Adrenal gland (tissue), 19 donors: ENCODE measurements at places on chromosomes 4 and X. TPM values are rescaled to one million over a fixed set of nuclear protein-coding genes. Genes with fewer than 3 reads are reported as not detected.

- no peaks in the 10 kb centered on the region for H3K27me3 ChIP-seq
- no peaks in the 10 kb centered on the region for H3K4me1 ChIP-seq
- no peak overlapping the region for H3K4me3 ChIP-seq
- no peaks in the 10 kb centered on the region for H3K36me3 ChIP-seq
Measured at GRCh38 chr4:75916091-75916661, 13.9 kb upstream of the PPEF2 start.

DNA sequence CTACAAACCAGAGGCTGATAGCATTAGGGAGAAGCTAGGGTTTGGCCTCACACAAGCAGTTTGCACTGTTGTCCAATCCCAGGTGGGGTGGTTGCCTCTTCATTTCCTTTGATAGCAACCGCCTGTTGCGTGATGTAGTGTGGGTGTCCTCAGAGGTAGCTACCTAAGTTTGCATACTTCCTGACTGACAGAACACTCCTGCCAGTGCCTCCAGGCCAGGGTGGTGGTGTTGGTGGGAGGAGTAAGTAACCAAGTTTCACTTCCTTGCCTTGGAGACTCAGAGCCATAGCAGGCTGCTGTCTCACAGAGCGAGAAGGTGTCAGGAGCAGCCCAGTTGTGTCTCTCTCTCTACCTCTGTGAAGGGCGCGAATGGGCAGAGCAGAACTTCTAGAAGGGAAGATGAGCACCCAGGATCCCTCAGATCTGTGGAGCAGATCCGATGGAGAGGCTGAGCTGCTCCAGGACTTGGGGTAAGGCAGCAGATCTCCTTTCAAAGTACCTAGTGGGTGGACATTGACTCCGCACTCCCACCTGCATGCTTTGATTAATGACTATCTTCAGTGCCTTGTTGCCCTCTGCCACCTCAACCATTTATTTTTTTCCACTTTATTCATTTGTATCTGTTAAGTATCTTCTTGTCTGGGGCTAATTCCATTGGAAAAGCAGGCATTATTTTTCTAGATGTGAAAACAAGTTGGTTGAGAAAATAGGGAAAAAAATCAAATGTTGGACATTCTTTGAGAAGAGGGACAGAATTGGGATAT lies at the start of gene DAPP1:
TSS of gene DAPP1 (plus strand) at position 283 of the 764 bp plus-strand sequence. CDS start at position 370, 87 bp downstream.
- H3K27ac ChIP-seq, result no peak within 1 kb of the TSS
- H3K4me1 ChIP-seq, result no peaks in the 10 kb centered on the region
- no peaks in the 10 kb centered on the region for H3K36me3 ChIP-seq
- H3K27me3 ChIP-seq, result no peaks in the 10 kb centered on the region
- peak within 1 kb of the TSS; percentile 45 for H3K4me3 ChIP-seq

- no peaks in the 10 kb centered on the region for H3K27me3 ChIP-seq
- no peaks in the 10 kb centered on the region for H3K4me1 ChIP-seq
- H3K4me3 ChIP-seq, result no peak overlapping the region
- H3K27ac ChIP-seq, result no peak overlapping the region
- no peak for DNase-seq
Measured at GRCh38 chr4:10171055-10171454, 54.5 kb upstream of the WDR1 start.

Gene PNMA6F
- 0.46 TPM for total RNA-seq

Gene FAM53A
- 5.5 TPM for total RNA-seq

- DNase-seq, result no peak
- no peak overlapping the region for H3K27ac ChIP-seq
- no peaks in the 10 kb centered on the region for H3K27me3 ChIP-seq
- H3K4me1 ChIP-seq, result no peaks in the 10 kb centered on the region
- no peaks in the 10 kb centered on the region for H3K36me3 ChIP-seq
- no peak overlapping the region for H3K4me3 ChIP-seq
Measured at GRCh38 chr4:68954126-68954525, 2.5 kb upstream of the UGT2A3 start.

DNA sequence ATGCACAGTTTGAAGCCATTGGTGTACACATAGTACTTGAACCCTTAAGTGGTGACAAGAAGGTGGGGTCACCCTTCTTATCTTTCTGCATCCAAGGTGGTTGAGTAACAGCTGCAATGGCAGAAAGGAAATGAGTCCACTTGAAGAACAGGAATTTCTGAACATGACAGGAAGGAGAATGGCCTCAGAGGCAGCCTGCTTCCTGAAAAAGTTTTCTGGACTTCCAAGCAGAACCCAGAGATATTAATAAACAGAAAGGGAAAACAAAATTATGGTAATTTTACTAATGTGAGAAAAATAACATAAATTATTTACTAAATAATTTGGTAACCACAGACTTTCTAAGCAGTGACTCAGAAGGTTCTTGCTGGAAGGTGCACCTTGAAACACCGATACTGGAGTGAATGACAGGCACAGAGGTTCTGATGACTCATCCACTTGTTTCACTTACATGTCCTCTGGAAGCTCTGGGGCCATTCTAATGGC lies 119.9 kb upstream of the HS3ST1 start:
- DNase-seq, result no peak
- H3K36me3 ChIP-seq, result no peaks in the 10 kb centered on the region
- H3K4me1 ChIP-seq, result peaks cover 4% of the 10 kb centered on the region
- H3K27ac ChIP-seq, result no peak overlapping the region

GRCh38 chrX:12975670-12975965 lies 708 bp downstream of the TMSB4X start:
- H3K4me1 ChIP-seq, result no peaks in the 10 kb centered on the region
- no peaks in the 10 kb centered on the region for H3K36me3 ChIP-seq
- H3K4me3 ChIP-seq, result peak overlapping the region; percentile 92
- DNase-seq, result no peak

DNA sequence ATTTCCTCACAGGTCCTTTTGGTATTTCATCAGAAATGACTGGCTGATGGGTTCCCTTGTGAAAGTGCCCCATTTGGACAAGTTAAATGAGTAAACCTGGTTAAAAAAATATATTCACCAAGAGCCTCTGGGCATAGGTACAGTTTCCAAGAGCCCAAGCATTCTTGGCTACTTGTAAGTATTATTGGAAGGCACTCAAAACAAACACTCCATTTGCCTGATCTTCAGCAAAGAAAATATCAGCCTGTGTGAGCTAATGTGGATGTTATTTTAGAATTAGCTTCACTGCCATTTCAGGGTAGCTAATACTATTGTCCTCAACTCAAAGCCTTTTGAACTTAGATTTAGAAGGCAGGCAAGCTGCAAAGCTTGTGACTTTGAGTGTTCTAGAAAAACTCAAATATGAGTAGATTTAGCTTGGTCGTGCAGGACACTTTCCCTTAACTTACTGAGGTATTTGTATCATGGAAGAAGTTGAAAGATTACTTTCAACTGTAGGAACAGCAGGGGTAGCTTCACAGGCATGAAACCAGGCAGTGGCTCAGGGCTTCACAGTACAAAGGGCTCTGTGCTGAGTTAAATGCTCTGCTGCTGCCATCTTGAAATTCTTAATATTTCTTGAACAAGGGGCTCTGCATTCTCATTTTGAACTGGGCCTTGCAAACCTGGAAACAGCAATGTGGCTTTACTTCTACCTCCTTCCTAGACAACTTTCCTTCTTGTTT lies 177.2 kb downstream of the AMELX start:
- H3K27ac ChIP-seq, result no peak overlapping the region
- H3K4me1 ChIP-seq, result no peaks in the 10 kb centered on the region
- H3K4me3 ChIP-seq, result no peak overlapping the region
- no peak for DNase-seq

DNA sequence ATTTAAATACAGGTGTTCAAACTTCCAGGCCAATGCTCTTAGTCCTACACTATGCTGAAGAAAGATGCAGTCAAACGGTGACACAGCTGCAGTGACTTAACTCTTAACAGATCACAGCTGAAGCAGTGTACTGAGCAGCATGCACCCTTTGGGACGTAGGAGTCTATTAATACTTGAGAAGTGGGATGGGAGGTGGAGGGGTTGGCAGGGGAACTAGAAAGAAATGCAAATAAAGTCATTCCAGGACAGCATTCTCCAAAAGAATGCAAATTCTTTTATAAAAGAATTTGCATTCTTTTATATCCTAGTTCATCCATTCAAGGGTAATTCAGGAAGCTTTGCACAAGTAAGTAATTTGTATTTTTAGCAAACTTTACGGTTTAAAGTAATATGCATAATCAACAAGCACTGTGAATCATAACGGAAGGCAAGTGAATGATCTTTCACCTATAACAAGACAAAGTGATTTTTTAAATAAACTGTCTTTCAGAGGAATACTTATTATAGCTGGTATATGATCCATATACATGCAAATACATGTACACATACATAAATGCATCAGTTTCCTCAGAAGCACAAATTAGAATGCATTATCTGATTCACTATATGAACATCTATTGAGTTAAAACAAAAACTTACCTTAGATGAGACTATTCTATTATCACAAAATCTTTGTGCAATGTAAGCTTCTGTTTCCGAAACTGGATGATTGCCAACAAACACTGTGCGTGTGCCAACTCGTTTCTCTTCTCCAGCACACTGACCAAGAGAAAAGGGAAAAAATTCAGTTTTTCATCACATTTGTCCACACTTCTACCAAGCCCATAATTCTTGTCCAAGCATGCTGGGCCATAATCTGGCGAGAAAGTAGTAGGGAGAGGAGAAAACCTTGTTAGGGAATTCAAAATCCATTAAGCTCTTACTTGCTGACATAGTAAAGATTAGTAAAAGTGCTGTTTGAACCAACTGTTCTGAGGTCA lies 106.5 kb downstream of the ATP11C start:
- DNase-seq, result peak; percentile 13
- H3K36me3 ChIP-seq, result no peaks in the 10 kb centered on the region
- peaks cover 12% of the 10 kb centered on the region for H3K4me1 ChIP-seq
- H3K27ac ChIP-seq, result no peak overlapping the region
- no peak overlapping the region for H3K4me3 ChIP-seq

- no peaks in the 10 kb centered on the region for H3K27me3 ChIP-seq
- no peak overlapping the region for H3K4me3 ChIP-seq
- H3K4me1 ChIP-seq, result peaks cover 17% of the 10 kb centered on the region
- H3K27ac ChIP-seq, result no peak overlapping the region
- H3K36me3 ChIP-seq, result no peaks in the 10 kb centered on the region
- DNase-seq, result no peak
Measured at GRCh38 chr4:55440786-55441185, 45.0 kb downstream of the TMEM165 start.

- H3K36me3 ChIP-seq, result no peaks in the 10 kb centered on the region
- no peak overlapping the region for H3K4me3 ChIP-seq
- DNase-seq, result no peak
- H3K4me1 ChIP-seq, result no peaks in the 10 kb centered on the region
- H3K27me3 ChIP-seq, result no peaks in the 10 kb centered on the region
Measured at GRCh38 chr4:105815701-105816100, 79.6 kb upstream of the NPNT start.

Gene CYTL1
- 1.8 TPM for total RNA-seq

DNA sequence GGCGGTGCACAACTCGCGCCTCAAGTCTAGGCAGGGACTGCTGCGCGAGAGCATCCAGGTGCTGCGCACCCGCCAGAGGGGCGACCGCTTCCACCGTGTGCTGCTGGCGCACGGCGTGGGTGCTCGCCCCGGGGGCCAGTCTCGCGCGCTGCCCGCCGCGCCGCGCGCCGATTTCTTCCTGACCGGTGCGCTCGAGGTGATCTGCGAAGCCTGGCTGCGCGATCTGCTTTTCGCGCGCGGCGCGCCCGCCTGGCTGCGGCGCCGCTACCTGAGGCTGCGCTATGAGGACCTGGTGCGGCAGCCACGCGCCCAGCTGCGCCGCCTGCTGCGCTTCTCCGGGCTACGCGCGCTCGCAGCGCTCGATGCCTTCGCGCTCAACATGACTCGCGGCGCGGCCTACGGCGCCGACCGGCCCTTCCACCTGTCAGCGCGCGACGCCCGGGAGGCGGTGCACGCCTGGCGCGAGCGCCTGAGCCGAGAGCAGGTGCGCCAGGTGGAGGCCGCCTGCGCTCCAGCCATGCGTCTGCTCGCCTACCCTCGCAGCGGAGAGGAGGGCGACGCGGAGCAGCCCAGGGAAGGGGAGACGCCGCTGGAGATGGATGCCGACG lies 1.3 kb downstream of the CHST7 start:
- no peak overlapping the region for H3K27ac ChIP-seq
- H3K36me3 ChIP-seq, result no peaks in the 10 kb centered on the region
- H3K27me3 ChIP-seq, result no peaks in the 10 kb centered on the region
- H3K4me3 ChIP-seq, result no peak overlapping the region

Gene TMSB15A
- total RNA-seq, result 2.4 TPM

- no peak overlapping the region for H3K27ac ChIP-seq
- H3K4me1 ChIP-seq, result peaks cover 8% of the 10 kb centered on the region
- no peak for DNase-seq
- no peaks in the 10 kb centered on the region for H3K36me3 ChIP-seq
Measured at GRCh38 chr4:21709761-21710160, 238.8 kb downstream of the KCNIP4 start.

GRCh38 chr4:141132709-141133145 lies 542 bp downstream of the RNF150 start:
- H3K27me3 ChIP-seq, result no peaks in the 10 kb centered on the region
- peak overlapping the region; percentile 87 for H3K4me3 ChIP-seq
- peak; percentile 64 for DNase-seq
- H3K4me1 ChIP-seq, result peaks cover 29% of the 10 kb centered on the region

DNA sequence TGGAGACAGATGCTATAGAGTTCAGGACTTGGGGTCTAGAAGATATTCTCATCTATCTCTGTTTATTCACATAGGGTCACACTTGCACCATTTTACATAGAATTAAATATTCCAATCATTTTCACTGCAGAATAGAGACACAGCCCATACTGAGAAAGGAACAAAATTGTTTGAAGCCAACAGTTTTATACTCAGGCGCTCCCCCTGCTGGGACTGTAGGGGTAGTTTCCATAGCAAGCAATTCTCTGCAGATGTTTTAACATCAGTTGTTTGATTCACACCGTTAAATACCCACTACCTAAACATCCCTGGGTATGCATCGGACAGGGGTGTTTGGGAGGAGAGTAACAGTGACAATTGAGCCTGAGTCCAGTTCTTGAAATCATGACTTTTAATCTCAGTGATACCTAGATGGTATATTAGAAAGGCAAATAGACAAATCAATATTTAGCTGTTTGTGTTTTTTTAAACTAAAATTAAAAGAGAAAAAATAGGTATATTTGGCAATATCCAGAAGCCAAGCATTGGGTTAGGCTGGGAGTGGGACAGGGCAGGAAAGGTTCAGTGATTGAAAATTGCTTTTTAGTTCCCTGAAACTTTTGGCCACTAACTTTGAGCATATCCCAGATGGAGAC lies 33.8 kb downstream of the LONRF3 start:
- DNase-seq, result peak; percentile 57
- no peak overlapping the region for H3K4me3 ChIP-seq
- peaks cover 4% of the 10 kb centered on the region for H3K4me1 ChIP-seq

Gene LARP7
- 15.3 TPM for total RNA-seq

GRCh38 chr4:138741766-138742377 lies 273.7 kb upstream of the NOCT start:
- H3K27ac ChIP-seq, result no peak overlapping the region
- no peak for DNase-seq
- no peaks in the 10 kb centered on the region for H3K36me3 ChIP-seq

Gene ADH4
- total RNA-seq, result not detected

Gene FHIP1A
- total RNA-seq, result 2.5 TPM

GRCh38 chrX:10160211-10160610 lies 3.4 kb downstream of the CLCN4 start:
- peaks cover 35% of the 10 kb centered on the region for H3K27me3 ChIP-seq
- no peaks in the 10 kb centered on the region for H3K36me3 ChIP-seq
- no peaks in the 10 kb centered on the region for H3K4me1 ChIP-seq
- no peak overlapping the region for H3K4me3 ChIP-seq

- peaks cover 13% of the 10 kb centered on the region for H3K4me1 ChIP-seq
- no peak overlapping the region for H3K4me3 ChIP-seq
- no peak for DNase-seq
- no peaks in the 10 kb centered on the region for H3K36me3 ChIP-seq
Measured at GRCh38 chr4:173449380-173449717, 50.4 kb upstream of the SCRG1 start.

Gene LRRC66
- not detected for total RNA-seq

- H3K4me1 ChIP-seq, result no peaks in the 10 kb centered on the region
- H3K4me3 ChIP-seq, result no peak overlapping the region
- H3K27me3 ChIP-seq, result no peaks in the 10 kb centered on the region
- no peak for DNase-seq
Measured at GRCh38 chrX:5936438-5936837, 292.2 kb downstream of the NLGN4X start.
